ENCODE measurements at places on chromosomes 16 and 17. TPM values are rescaled to one million over a fixed set of nuclear protein-coding genes. Genes with fewer than 3 reads are reported as not detected.

- DNase-seq, result no peak
Observed at GRCh38 chr17:43143201-43143600, 18.0 kb upstream of the BRCA1 start.

Gene SLC12A3
- not detected for total RNA-seq

DNA sequence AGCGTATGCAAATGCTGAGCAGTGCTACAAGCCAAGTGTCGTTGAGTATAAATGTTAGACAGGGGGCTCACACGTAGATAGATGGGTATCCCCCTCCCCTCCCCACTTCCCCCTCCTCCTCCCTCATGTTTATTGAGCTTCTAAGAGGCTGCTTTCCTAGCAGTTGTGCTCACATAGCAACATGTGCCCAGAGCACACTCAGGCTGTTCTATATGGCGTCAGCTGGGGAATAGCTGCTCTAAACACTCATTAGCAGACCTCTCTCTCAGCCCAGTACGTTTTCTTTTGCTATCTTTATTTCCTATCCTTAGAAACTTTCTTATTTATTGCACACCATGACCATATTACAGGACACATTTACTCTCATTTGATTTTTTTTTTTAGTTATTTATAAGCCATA, 1.8 kb downstream of the KCNJ2 start:
- no peak for DNase-seq

GRCh38 chr16:88358023-88358420, 24.7 kb upstream of the ZNF469 start:
- DNase-seq, result peak; percentile 64
